A549 treated with dexamethasone at 1 μM for 4 hours (cell line): ENCODE measurements at places on chromosomes 5 and 9. TPM values are rescaled to one million over a fixed set of nuclear protein-coding genes. Genes with fewer than 3 reads are reported as not detected.

CDH12 gene
- total RNA-seq = 0.03 TPM in 2 of 5 replicates, not detected in the others

NRARP gene
- 1.7 to 3.0 TPM (median 2.9 TPM) in 5 replicates for total RNA-seq

IFNA16 gene
- not detected in 5 replicates for total RNA-seq

STXBP1 gene
- 13.6 to 19.7 TPM (median 18.6 TPM) in 5 replicates for total RNA-seq

ENTPD8 gene
- total RNA-seq = 0.14 to 0.25 TPM (median 0.16 TPM) in 5 replicates

PCDHA12 gene
- 2.8 to 3.7 TPM (median 2.9 TPM) in 5 replicates for total RNA-seq

ZNF462 gene
- 2.7 to 4.6 TPM (median 4.2 TPM) in 5 replicates for total RNA-seq

SUSD1 gene
- total RNA-seq = 13.4 to 16.7 TPM (median 15.7 TPM) in 5 replicates

DNAI1 gene
- 0.19 to 0.64 TPM (median 0.32 TPM) in 5 replicates for total RNA-seq

ACER2 gene
- total RNA-seq = 2.2 to 4.3 TPM (median 3.0 TPM) in 5 replicates

CPLANE1 gene
- 4.0 to 6.3 TPM (median 4.3 TPM) in 5 replicates for total RNA-seq

IDNK gene
- 6.3 to 7.9 TPM (median 7.2 TPM) in 5 replicates for total RNA-seq

CACFD1 gene
- total RNA-seq = 2.5 to 5.0 TPM (median 4.2 TPM) in 5 replicates

FBN2 gene
- 13.1 to 25.2 TPM (median 22.5 TPM) in 5 replicates for total RNA-seq

GABRA6 gene
- not detected in 5 replicates for total RNA-seq

PCDHAC2 gene
- total RNA-seq = 3.2 to 4.6 TPM (median 4.2 TPM) in 5 replicates

TRIM7 gene
- total RNA-seq = 30.2 to 42.5 TPM (median 40.0 TPM) in 5 replicates

KLF9 gene
- total RNA-seq = 3.5 to 5.7 TPM (median 5.2 TPM) in 5 replicates

CCNJL gene
- 9.2 to 14.0 TPM (median 12.1 TPM) in 5 replicates for total RNA-seq

FBLL1 gene
- 0.06 to 0.13 TPM (median 0.08 TPM) in 4 of 5 replicates, not detected in the other for total RNA-seq

WASHC1 gene
- 6.4 to 10.8 TPM (median 9.8 TPM) in 5 replicates for total RNA-seq

MEIKIN gene
- not detected in 5 replicates for total RNA-seq

SLC36A2 gene
- not detected in 5 replicates for total RNA-seq

IPO11 gene
- total RNA-seq = 15.1 to 20.2 TPM (median 17.9 TPM) in 5 replicates

CCNO gene
- 4.0 to 6.1 TPM (median 5.7 TPM) in 5 replicates for total RNA-seq

LCN10 gene
- 0.04 TPM in 1 of 5 replicates, not detected in the others for total RNA-seq

EIF4E1B gene
- not detected in 5 replicates for total RNA-seq

LCN1 gene
- total RNA-seq = 0.14 to 0.30 TPM (median 0.21 TPM) in 4 of 5 replicates, not detected in the other

C5orf52 gene
- total RNA-seq = not detected in 5 replicates

ARHGEF28 gene
- 9.5 to 12.9 TPM (median 11.0 TPM) in 5 replicates for total RNA-seq

PCDHB11 gene
- 0.07 to 0.08 TPM (median 0.07 TPM) in 4 of 5 replicates, not detected in the other for total RNA-seq

DBH gene
- total RNA-seq = not detected in 5 replicates

DMRT3 gene
- not detected in 5 replicates for total RNA-seq

OR1Q1 gene
- total RNA-seq = 0.16 TPM in 1 of 5 replicates, not detected in the others

TMEM250 gene
- 31.0 to 50.8 TPM (median 47.6 TPM) in 5 replicates for total RNA-seq

LTC4S gene
- 0.18 to 0.27 TPM (median 0.21 TPM) in 4 of 5 replicates, not detected in the other for total RNA-seq

CCL27 gene
- total RNA-seq = 0.13 TPM in 2 of 5 replicates, not detected in the others

HSPA5 gene
- total RNA-seq = 348 to 384 TPM (median 371 TPM) in 5 replicates

PLAC8L1 gene
- total RNA-seq = 0.21 to 0.38 TPM (median 0.27 TPM) in 3 of 5 replicates, not detected in the others

PPP3R2 gene
- not detected in 5 replicates for total RNA-seq

UAP1L1 gene
- 8.1 to 15.8 TPM (median 11.1 TPM) in 5 replicates for total RNA-seq

PCDHB3 gene
- 0.04 to 0.30 TPM (median 0.15 TPM) in 4 of 5 replicates, not detected in the other for total RNA-seq

GFI1B gene
- total RNA-seq = 0.05 to 0.17 TPM (median 0.06 TPM) in 5 replicates
